ENCODE measurements at places on chromosomes 3 and 15. TPM values are rescaled to one million over a fixed set of nuclear protein-coding genes. Genes with fewer than 3 reads are reported as not detected.

MYL3 gene
- not detected for total RNA-seq

PCOLCE2 gene
- total RNA-seq, result 3.2 TPM

LRRIQ4 gene
- not detected for total RNA-seq

PRSS50 gene
- total RNA-seq, result not detected

ACAD9 gene
- total RNA-seq, result 43.1 TPM

CDV3 gene
- 278 TPM for total RNA-seq

CHMP2B gene
- 45.5 TPM for total RNA-seq

SENP2 gene
- total RNA-seq, result 38.5 TPM

ALS2CL gene
- total RNA-seq, result 93.6 TPM

HGD gene
- 0.44 TPM for total RNA-seq

TRPM1 gene
- not detected for total RNA-seq

ZNF80 gene
- total RNA-seq, result not detected

Measured in MCF 10A (cell line).